ENCODE measurements at places on chromosomes 5 and 9.

DNA sequence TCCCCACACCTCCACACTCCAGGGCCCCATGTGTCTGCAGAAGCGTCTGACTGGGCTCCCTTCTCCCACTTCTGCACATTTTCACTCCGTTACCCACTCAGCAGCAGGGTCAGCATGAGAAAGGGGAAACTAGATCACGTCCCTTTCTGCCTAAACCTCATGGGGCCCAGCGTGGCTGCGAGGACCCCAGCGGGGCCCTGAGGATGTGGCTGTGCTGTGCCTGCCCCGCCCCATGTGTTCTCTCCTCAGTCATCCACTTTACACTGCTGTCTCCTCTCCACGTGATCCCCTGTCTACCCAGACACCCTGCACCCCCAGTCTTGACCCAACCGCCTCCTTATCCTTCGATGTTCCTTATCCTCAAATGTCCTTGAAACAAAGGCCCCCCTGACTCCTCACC, 59.8 kb upstream of the OTULINL start:
- no peak for DNase-seq

- DNase-seq: no peak
These were observed 12.6 kb upstream of the MUSK start for GRCh38 chr9:110655754-110656641.

DNA sequence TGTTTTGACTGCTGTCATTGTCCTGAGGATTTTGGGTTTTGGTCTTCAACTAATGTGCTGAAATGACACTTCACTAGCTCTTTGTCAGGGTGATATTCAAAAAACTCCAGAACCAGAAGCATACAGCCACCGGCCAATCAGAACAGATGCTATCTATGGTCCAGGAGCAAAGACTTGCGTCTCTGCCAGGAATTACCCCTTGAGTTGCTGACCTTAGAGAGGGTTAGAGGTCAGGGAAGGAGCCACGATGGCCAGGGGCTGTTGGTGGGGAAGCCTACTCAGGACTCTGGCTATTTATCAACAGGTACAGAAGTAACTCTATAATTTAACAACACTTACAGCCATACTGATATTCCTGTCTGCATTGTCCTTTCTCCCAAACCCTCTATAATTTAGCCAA, 356.8 kb downstream of the EFNA5 start:
- DNase-seq: no peak

DNA sequence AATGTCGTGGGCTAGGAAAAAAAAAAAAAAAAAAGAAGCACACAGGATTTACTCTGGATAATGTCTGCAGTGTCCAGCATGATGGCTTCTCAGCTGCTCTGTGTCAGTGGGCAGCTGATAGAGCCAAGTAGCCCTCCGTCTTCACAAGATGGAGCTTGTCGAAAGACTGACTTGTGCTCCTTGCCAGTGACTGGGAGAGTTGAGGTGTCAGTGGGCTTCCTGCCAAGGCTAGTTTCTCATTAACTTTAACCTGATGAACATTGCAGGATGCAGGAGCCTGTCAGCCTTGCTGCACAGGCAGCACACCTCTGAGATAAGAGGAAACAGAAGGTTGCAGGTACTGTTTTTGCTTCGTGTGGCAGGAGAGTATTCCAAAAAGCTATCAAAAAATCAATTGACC, 171.4 kb upstream of the SGCD start:
- no peak for DNase-seq

DNA sequence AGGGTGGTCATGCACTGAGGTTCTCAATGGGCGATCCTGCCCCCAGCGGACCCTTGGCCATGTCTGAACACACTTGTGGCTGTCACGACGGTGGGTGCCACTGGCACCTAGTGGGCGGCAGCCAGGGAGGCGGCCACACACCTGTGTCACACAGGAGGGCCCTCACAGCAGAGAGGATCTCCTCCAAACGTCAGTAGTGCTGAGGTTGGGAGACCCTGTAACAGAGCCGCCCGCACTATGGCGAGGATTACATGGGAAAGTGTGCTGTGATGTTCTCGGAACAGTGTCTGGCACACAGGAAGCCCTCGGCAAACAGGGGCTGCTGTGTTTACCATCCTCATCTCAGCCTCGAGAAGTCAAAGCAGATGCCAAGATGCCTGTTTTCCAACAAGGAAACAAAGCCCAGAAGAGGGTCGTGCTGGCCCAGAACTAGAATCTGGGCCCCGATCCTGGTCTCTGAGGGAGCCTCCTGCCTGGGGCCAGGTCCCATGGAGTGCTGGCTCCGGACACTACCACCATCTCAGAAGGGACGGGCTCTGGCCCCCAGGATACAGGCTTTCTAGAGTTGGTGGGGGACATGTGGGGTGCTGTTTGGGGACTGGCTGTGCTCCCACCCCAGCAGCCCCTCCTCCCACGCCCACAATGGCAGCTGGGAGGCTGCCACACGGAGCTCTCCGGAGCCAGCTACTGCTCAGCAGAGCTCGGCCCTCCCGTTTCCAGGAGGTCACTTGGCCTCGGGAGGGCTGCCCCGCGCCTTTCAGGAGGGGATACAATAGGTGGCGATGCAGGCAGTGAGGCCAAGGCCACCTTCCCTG, 48.2 kb downstream of the DBH start:
- no peak for DNase-seq

DNA sequence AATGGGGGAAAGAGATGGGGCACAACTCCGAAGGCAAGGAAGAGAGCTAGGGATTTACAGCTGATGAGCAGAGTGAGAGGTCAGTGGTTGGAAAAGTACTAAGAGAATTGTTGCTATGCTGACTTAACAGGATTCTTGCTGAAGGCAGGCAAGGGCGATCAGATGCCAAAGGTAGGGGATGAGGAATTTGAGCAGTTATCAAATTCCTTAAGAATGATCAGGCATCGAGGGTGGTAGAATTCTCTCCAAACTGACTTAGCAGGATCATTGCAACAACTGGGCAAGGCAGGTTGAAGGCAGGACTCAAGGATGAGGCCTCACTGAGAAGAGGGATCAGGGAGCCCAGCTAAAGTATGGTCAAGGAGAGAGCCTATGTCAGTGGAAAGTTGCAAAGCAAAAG, 171.0 kb downstream of the HSD17B3 start:
- no peak for DNase-seq

- peak; percentile 71 for DNase-seq
These were observed 125.2 kb downstream of the GPBP1 start for GRCh38 chr5:57298985-57299491.

- no peak for DNase-seq
These were observed 2052.0 kb upstream of the C9orf72 start for GRCh38 chr9:29625292-29625731.

DNA sequence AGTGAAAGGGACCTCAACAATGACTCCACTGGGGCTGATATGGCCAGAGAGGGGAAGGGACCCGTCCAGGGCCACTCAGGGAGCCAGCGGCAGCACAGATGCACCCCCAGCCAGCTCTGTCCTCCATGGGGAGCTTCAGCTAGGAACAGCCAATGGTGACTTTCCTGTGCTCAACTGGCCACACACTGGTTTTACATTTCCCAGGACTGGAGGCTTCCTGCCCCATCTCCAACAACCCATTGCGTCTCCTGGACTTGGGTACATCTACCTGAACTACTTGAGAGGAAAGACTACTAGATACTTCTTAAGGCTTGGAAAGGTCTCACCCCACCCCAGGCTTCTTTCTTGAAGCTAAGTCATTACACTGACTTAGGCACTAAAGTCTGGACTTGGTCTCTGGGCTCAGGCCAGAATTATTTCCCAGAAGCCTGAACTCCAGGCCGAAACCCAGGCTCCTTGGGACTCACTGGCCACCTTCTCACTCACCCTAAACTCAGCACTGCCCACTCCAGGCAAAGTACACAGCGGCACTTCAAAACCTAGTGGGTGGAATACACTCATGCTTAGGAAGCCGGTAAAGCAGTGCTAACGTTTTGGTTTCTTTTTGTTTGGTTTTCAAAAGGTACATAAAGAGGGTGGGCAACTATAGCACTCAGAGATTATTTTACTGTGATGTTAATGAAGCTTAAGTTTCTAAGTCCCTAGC, 1.5 kb downstream of the IGFBPL1 start:
- no peak for DNase-seq

GRCh38 chr5:69295088-69295754, 37.4 kb downstream of the CCDC125 start:
- DNase-seq: no peak

DNA sequence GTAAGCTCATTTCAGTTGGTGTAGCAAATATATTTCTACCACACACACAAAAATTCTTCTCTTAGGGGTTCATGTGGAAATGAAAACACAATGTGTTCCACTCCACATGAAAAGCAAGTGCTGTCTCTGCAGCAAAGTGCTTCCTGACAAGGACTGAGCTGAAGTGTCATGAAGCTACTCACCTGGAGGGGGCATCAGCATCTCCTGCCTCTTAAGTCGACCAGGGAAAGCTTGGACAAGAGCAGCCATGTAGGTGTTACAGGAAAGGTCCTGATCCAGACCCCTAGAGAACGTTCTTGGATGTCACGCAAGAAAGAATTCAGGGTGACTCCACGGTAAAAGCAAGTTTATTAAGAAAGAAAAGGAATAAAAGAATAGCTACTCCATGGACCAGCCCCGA, 62.8 kb downstream of the SV2C start:
- no peak for DNase-seq

DNA sequence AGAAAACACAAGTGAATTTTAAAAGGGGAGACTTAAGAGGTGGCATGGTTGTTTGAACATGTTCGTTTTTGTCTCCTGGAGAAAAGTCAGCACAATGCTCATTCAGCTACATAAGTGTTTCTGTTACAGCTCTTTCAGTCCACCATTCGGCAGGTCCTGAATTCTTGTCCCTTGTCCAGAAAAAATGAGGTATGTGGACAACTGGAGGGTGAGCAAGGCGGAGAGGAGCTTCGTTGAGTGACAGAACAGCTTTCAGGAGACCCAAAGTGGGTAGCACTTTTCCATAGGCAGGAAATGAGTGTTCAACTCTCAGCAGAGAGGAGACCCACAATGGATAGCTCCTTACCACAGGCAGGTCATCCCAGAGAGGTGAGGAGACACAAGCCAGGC, 4.9 kb downstream of the PDCD1LG2 start:
- DNase-seq: no peak

GRCh38 chr5:138972230-138972629, 97.1 kb upstream of the LRRTM2 start:
- DNase-seq: no peak

DNA sequence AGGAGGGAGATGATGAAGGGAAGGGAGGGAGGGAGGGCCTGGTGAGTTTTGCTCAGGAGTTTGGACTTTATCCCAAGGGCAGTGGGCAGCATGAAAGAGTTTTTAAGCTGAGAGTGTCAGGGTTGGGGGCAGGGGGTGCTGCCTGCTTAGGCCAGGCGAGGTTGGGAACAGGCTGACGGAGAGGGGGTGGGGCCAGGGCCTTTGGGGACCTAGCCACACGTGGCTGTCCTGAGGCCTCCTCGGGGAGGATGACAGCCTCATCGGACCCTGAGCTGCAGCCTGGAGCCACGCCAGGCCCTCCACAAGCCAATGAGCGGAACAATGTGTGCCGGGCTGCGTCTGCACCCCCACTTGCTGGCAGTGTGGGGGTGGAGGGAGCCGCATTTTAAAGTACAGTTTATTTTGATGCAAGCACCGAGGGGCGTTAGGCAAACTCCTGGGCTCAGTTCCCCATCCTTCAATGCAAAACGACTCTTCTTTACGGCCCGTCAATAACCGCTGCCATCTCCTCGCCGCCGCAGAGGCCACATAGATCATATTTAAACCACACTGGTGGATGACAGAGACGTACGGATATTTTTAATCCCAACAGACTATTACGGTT, 5.3 kb upstream of the RXRA start:
- DNase-seq: no peak

- DNase-seq: no peak
These were observed 214.5 kb downstream of the TMEM167A start for GRCh38 chr5:82862711-82863110.

DNA sequence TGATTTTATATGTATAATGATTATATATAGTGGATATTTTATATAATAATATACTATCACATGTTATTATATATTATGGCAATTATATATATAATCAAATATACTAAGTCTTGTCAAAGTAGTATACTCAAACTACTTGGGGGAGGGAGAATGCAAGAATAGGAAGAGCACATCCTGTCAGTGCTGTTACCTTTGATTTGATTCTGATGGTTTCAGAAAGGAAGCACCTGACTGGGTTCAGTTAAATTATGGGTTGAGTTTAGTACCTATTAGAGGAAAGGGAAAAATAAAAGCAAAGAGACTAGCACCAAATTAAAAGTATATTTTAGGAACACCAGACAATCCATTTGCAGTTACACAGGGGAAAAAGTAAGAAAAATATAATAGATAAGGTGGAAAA, 107.6 kb downstream of the GRIA1 start:
- no peak for DNase-seq

- DNase-seq: no peak
These were observed 41.0 kb upstream of the TMEM252 start for GRCh38 chr9:68581696-68582095.

- DNase-seq: no peak
These were observed 536.9 kb downstream of the BRINP1 start for GRCh38 chr9:118832371-118832770.

- DNase-seq: peak; percentile 69
These were observed 132.4 kb upstream of the EPB41L4A start for GRCh38 chr5:112551419-112552032.

DNA sequence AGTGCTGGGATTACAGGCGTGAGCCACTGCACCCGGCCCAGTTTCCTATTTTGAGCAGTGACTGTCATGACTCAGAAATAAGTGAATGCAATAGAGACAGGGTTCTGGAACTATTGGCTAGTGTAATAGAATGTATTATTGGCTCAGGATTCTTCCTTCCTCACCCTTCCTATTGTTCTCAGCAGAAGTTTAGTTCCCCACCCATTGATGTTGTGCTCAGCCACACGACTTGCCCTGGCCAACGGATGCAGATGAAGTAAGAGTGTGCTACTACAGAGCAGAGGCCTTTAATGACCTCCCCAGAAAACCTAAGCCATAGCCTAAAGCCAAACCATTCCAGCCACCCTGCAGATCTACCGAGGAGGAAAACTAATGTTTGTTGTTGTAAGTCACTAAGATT, 287.9 kb downstream of the AGTPBP1 start:
- no peak for DNase-seq

GRCh38 chr5:88734983-88735382, 148.0 kb downstream of the MEF2C start:
- no peak for DNase-seq

DNA sequence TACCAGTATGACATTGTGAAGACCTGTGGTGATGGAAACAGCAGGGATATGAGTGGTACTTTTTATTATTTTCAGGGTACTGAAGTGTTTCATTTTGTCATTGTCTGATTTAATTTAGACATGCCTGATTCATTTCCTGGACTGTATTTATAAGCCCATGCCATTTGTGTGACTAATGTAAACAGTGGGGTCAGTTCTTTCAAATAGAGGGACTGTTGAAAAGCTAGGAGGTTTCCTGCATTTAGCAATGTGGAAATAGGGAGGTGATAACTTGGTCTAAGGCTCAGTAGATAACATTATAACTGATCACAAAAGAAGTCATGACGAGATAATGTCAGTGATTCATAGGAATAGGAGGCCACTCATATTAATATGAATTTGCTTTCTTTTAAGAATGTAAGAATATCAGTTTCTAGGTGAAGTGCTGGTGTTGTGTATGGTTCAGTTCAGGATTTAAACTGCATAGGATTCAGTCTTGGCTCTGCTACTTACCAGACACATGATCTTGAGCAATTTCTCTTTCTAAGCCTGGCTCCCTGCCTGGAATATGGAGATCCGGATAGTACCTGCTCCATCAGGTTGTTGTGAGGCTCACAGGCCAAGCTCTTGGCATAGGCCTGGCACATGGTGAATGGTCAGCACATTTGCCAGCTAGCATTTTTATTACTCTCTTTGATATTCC, 7.5 kb downstream of the RASGRF2 start:
- no peak for DNase-seq
